ENCODE measurements at places on chromosomes 5 and 9.

- no peak for DNase-seq
These were observed 209.3 kb upstream of the PPP1R2B start for GRCh38 chr5:156640691-156641241.

DNA sequence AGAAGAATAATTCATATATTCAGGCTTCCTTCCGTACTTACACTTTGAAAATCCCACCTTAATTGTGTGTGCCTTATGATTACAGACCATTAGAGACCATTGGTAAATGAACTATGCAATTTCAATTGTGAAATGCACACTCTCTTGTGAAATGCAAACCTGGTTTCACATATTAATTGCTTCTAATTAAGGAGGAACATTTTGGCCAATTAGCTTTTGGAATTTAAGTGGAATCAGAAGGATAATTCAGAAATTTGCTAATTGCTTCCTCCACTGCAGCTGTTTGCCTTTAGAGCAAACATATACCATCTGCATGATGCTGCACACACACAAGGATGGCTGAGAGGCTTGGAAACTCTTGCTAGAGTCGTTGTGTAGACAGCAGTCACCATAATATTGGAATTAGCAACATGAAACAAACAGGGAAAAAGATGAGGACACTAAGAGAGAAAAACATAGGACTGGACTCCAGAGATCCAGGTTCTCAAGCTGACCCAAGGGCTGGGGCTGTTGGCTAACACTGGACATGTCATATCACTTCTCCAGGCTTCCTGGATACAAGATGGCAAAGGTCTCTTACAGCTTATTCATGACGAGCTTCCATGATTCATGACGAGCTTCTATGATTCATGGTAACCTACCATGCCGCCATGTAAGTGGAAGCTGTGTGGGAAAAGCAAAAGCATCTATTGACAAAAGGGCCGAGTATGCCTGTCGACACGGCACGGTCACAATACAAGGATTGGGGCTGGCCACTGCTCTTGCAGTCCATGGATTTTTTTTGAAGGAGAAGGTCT is 78.0 kb downstream of the PTCH1 start:
- DNase-seq = no peak

DNA sequence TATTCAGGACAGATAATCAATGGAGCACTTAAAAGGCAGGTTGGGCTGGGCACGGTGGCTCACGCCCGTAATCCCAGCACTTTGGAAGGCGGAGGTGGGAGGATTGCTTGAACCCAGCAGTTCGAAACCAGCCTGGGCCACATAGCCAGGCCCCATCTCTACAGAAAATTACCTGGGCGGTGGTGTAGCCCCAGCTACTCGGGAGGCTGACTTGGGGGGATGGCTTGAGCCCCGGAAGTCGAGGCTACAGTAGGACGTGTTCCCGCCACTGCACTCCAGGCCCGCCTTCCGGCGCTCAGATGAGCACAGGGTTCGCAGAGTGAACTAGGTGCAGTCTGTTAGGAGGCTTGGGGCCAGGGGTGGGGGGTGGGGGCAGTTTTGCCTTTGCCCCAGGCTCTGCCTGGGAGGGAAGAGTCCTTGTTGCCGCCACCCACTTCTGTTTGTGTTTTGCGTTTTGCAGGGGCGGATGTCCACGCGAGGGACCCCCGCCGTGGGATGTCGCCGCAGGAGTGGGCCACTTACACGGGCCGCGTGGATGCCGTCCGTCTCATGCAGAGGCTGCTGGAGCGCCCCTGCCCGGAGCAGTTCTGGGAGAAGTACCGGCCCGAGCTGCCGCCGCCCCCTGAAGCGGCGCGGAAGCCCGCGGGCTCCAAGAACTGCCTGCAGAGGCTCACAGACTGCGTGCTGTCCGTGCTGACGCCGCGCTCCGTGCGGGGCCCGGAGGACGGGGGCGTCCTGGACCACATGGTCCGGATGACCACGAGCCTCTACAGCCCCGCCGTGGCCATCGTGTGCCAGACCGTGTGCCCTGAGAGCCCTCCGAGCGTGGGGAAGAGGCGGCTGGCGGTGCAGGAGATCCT is 85.2 kb downstream of the ANKRD33B start:
- no peak for DNase-seq

GRCh38 chr5:100464418-100464817 is 70.8 kb upstream of the FAM174A start:
- DNase-seq = no peak

- no peak for DNase-seq
These were observed 75.9 kb upstream of the PRR16 start for GRCh38 chr5:120388016-120388781.

DNA sequence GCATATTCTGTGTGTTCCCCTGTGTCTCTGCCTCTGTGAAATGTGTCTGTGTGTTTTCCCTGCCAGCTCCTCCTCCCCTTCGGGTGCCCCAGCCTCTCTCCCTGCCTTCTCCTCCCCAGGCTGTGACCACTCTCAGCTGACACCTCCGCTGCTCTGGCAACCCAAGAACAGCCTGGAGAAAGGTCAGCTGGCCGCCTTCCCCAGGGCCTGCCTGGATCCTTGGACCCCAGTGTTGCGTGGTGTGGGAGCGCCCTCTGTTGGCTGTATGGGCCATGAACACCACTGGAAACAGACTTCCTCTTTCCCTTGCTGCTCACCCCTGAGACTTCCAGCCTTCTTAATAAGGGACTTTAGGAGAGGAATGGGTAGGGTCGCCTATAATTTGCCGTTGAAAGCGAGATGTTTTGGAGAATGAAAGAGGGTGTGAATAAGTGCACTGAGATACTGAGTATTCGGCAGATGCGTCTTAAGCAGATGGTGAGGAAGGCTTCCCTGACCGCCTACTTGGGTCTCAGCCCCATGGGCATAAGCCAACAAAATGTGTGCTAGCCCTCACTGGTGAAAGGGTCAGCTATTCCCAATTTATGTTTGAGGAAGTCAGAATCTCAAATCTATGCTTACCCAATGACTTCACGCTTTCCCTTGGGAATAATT is 114.9 kb upstream of the TRIM32 start:
- peak; percentile 5 for DNase-seq

DNA sequence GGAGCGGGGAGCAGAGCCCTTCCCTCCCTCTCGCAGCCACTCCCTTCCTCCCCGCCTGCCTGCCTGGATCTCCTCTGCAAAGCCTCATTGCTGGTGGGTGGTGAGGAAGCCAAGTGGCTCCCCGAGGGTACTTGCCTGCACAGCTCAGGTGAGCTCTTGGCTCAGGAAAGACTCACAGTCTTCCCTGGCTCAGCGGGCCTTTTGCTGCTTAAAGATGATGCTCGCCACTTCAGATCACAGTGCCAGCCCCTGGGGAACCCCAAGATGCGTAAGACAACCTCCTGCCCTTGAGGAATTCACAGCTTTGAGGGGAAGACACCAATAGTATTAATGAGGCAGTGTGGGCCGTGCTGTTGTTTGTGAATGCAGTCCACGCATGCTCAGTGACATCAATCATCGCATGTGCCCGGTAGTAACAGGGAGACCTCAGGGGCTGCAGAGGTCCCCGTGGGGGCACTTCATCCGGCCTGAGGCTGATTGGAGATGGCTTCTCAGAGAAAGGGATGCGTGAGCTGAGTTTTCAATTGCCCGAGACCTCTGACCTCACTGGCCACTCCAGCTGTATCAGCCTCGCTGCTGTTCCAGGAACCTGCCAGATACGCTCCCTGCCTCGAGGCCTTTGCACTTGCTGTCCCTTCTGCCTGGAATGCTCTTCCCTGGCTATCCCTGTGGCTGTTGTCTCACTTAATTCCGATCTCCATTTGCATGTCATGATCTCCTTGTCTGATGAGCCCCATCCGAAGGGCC is 36.8 kb downstream of the ERGIC1 start:
- DNase-seq = no peak

DNA sequence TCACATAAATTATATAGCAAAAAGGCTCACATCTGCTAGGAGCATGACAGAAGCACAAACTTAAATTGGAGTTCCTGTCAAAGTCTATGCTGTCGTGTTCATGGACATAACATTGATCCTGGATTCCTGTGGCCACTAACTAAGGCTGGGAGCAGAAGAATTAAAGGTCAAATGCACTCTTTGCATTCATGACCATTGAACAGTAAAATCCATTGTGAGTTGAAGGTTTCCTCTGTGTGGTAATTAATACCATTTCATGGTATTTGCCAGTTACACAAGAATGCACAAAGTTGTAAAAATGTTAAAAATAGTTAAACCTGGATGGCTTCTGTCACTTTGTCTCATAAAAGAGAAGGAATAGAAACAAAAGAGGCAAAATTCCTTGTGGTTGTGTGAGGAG is 242.6 kb downstream of the NPR3 start:
- DNase-seq = no peak

- DNase-seq = no peak
These were observed 34.8 kb downstream of the ADAMTS12 start for GRCh38 chr5:33857037-33857436.

DNA sequence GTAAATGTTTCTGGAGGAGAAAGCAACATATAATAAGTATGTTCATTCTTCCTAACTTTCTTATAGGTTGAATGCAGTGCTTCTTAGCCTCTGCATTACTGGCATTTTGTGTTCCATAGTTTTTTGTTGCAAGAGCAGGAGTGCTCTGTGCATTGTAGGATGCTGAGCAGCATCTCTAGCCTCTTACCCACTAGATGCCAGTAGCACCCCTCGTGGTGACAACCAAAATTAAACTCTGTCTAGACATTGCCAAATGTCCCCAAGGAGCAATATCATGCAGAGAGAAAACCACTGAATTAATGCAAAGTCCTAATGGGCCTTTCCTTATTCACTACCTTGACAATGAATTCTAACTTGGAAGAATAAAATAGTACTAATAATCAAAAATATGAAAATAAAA is 147.0 kb downstream of the GLIS3 start:
- DNase-seq = no peak

GRCh38 chr5:45793638-45794532 is 97.7 kb upstream of the HCN1 start:
- no peak for DNase-seq
